ENCODE measurements at places on chromosomes 6 and 20. TPM values are rescaled to one million over a fixed set of nuclear protein-coding genes. Genes with fewer than 3 reads are reported as not detected.

The RAB44 gene
- not detected for total RNA-seq

The SLC29A1 gene
- total RNA-seq, result 14.6 TPM

The SSTR4 gene
- not detected for total RNA-seq

The HLA-DRB5 gene
- not detected for total RNA-seq

The XRN2 gene
- total RNA-seq, result 70.1 TPM

The PGC gene
- total RNA-seq, result not detected

The ZKSCAN8 gene
- total RNA-seq, result 10.5 TPM

The BPIFB2 gene
- not detected for total RNA-seq

The PRPH2 gene
- 2.2 TPM for total RNA-seq

The TAAR1 gene
- total RNA-seq, result not detected

The HSPA1B gene
- 66.7 TPM for total RNA-seq

The PM20D2 gene
- 1.4 TPM for total RNA-seq

The METTL24 gene
- total RNA-seq, result 0.59 TPM

The AVP gene
- total RNA-seq, result not detected

The CTNNBL1 gene
- total RNA-seq, result 28.9 TPM

The RAMACL gene
- total RNA-seq, result 1.1 TPM

The FERMT1 gene
- 1.3 TPM for total RNA-seq

The HLA-DPA1 gene
- 9.7 TPM for total RNA-seq

The MLN gene
- not detected for total RNA-seq

The SPATA25 gene
- total RNA-seq, result 0.60 TPM

The POU5F1 gene
- not detected for total RNA-seq

The ZC2HC1B gene
- total RNA-seq, result not detected

The SYCP2 gene
- total RNA-seq, result 0.70 TPM

The MAN1A1 gene
- total RNA-seq, result 29.9 TPM

The RAD21L1 gene
- not detected for total RNA-seq

The VSTM2L gene
- total RNA-seq, result 2.9 TPM

The SIRPA gene
- total RNA-seq, result 6.0 TPM

The SMIM26 gene
- total RNA-seq, result 194 TPM

The GFOD1 gene
- 7.6 TPM for total RNA-seq

The CNR1 gene
- not detected for total RNA-seq

The OR2J3 gene
- not detected for total RNA-seq

The AKAP12 gene
- total RNA-seq, result 65.8 TPM
